Activated CD4-positive, alpha-beta T cell treated with anti-CD3 and anti-CD28 coated beads, Interleukin-2, amount 10 ng/mL, durations not matched to agents 24 days and 14 days (primary cell): ENCODE measurements at places on chromosomes 3 and 15. TPM values are rescaled to one million over a fixed set of nuclear protein-coding genes. Genes with fewer than 3 reads are reported as not detected.

GRCh38 chr3:127833281-127834032 is 11.1 kb upstream of the MGLL start:
- H3K27ac ChIP-seq = no peak overlapping the region
- no peaks in the 10 kb centered on the region for H3K36me3 ChIP-seq
- DNase-seq = no peak
- H3K4me3 ChIP-seq = no peak overlapping the region

GRCh38 chr3:42711491-42712343 is 9.1 kb upstream of the HHATL start:
- H3K27ac ChIP-seq = no peak overlapping the region
- no peak for DNase-seq
- no peaks in the 10 kb centered on the region for H3K27me3 ChIP-seq
- H3K36me3 ChIP-seq = no peaks in the 10 kb centered on the region

- H3K4me1 ChIP-seq = peaks cover 22% of the 10 kb centered on the region
- H3K27me3 ChIP-seq = peaks cover 6% of the 10 kb centered on the region
- H3K4me3 ChIP-seq = peak overlapping the region; percentile 17
- DNase-seq = peak; percentile 77
- H3K36me3 ChIP-seq = no peaks in the 10 kb centered on the region
- peak overlapping the region; percentile 20 for H3K27ac ChIP-seq
Measured at GRCh38 chr3:119352034-119352609, 57.9 kb downstream of the ARHGAP31 start.

Gene GTF2A2
- 192 and 200 TPM in 2 replicates for total RNA-seq

GRCh38 chr3:189212681-189213080 is 40.9 kb downstream of the TPRG1 start:
- no peak overlapping the region for H3K4me3 ChIP-seq
- no peak overlapping the region for H3K27ac ChIP-seq
- no peaks in the 10 kb centered on the region for H3K36me3 ChIP-seq
- peaks cover 14% of the 10 kb centered on the region for H3K27me3 ChIP-seq

DNA sequence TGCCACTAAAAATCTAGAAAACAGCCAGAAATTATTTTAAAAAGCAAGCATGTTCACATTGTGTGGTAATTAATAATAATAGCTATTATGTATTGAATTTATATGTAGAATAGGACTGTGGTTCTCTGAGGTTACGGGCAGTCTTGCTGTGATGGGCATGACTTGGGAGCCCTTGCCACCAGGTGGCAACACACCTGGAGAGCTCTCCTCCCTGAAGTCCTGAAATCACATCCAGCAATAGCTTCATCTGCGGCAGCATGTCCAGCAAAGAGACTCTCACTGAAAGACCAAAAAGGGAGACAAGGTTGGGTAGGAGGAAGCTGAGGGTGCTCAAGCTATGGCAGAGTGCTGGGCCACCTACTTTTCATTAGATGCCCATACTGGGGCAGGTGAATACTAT is 206.8 kb upstream of the IL12A start:
- peaks cover 4% of the 10 kb centered on the region for H3K27me3 ChIP-seq
- no peak overlapping the region for H3K4me3 ChIP-seq
- DNase-seq = no peak
- H3K4me1 ChIP-seq = no peaks in the 10 kb centered on the region
- H3K27ac ChIP-seq = no peak overlapping the region

Gene EFCAB12
- 0.40 and 0.63 TPM in 2 replicates for total RNA-seq

Gene CISH
- total RNA-seq = 359 and 361 TPM in 2 replicates

DNA sequence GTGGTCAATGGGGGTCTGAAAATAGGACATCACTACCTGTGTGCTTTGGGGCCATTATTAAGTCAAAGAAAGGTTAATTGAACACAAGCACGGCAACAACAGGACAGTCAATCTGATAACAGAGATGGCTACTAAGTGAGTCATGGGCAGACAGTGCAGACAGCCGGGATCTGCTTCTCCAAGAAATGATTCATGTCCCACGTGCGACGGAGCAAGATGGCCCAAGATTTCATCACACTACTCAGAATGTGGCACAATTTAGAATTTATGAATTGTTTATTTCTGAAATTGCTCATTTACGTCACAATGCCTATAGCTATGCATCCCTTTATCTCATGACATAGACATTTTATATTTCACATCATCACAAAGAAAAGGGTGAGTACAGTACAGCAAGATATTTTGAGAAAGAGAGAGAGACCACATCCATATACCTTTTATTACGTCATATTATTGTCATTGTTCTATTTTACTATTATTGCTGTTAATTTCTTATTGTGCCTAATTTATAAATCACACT is 770.6 kb upstream of the NR2F2 start:
- H3K4me3 ChIP-seq = no peak overlapping the region
- no peaks in the 10 kb centered on the region for H3K36me3 ChIP-seq
- no peak for DNase-seq
- H3K4me1 ChIP-seq = peaks cover 8% of the 10 kb centered on the region
- H3K27ac ChIP-seq = no peak overlapping the region

Gene CSTA
- not detected in 2 replicates for total RNA-seq

DNA sequence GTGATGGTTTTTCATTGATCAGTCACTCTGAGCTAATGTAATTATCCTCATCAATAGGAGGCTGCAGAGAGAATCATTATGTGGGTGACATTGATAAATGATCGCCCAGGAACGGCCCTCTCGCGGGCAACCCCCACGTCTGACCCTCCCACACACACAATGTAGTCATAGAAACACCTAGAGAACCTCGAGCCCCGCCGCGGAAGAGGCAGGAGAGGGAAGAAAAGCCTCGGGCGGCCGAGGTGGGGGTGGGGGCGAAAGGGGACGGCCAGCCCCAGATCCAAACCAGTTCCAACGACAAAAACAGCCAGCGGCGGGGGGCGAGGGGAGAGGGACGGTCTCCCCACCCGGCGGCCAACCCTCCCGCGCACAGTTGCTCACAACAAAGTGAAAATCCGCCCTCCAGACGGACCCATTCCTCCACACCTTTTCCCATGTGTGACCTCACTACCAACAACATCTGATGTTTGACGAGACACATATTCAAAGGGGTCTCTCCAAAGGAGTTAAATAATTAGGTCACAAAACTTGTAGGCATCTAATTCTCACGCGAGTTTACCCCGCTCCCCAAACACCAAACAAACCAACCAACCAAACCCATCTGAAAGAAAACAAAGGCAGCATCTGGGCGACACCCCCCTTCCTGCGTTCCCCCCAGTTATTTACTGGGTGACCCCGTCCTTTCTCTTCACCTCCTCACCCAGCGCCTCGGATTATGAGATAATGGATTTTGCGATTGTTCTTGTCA is 213.0 kb downstream of the MEIS2 start:
- H3K27me3 ChIP-seq = peaks cover 78% of the 10 kb centered on the region
- peaks cover 2% of the 10 kb centered on the region for H3K4me1 ChIP-seq
- no peak overlapping the region for H3K27ac ChIP-seq
- no peak overlapping the region for H3K4me3 ChIP-seq

DNA sequence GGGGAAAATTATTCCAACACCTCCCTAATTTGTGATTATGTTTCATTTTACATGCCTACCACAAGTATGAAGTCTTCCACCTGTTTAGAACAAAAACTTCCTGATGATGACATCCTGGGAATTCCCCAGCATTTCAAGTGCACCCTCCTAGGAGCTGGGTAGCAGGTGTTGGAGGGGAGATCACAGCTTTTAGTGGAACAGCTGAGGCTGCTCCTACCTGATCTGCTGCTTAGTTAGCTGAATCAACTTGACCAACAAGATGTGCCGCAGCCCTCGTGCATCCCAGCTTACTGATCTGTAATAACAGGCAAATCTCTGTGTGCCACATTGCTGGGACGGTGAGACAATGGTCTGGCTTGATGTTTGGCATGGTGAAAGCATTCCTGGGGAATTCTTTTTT is 29.7 kb downstream of the TRAK1 start:
- H3K27me3 ChIP-seq = no peaks in the 10 kb centered on the region
- H3K4me3 ChIP-seq = no peak overlapping the region
- no peak for DNase-seq
- H3K27ac ChIP-seq = no peak overlapping the region
- peaks cover 12% of the 10 kb centered on the region for H3K36me3 ChIP-seq

DNA sequence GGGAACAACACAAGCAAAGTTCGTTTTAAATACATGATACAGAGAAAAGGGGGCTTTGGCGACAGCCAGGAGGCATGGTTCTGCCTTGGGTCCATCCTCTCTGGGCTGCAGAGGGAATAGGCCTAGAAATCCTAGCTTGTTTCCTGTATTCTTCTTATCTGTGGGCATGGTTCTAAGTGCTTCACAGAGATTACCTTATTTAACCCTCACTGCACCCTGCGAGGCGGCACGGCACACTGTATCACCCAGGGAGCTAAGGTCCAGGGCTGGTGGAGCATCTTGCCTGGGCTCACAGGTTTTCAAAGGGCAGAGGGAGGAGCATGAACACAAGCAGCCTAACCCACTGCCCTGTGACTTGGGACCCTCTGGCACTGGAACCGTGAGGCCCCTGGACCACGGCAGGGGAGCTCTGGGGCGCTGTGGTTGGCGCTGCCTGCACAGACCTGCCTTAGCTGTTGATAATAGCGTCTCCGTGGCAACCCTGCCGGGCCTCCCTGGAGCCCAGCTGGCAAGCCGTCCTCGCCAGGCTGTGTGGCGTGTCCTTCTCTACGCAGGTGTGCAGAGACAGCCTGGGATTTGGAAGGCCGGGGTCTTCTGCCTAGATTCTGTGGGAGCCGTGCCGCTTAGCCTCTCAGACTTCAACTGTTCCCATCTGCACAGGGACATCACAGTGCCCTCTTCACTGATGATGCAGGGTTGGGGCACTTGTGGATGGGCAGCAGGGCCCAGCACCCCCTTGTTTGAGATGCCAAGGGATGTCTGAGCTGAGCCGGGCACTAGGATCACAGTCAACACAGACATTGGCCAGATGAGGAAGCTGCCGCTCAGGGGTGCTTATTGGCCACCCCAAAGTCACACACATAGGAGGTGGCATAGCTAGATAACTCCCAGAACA is 154.6 kb upstream of the TLE3 start:
- DNase-seq = no peak
- no peaks in the 10 kb centered on the region for H3K36me3 ChIP-seq
- H3K4me3 ChIP-seq = no peak overlapping the region
- peaks cover 43% of the 10 kb centered on the region for H3K27me3 ChIP-seq

DNA sequence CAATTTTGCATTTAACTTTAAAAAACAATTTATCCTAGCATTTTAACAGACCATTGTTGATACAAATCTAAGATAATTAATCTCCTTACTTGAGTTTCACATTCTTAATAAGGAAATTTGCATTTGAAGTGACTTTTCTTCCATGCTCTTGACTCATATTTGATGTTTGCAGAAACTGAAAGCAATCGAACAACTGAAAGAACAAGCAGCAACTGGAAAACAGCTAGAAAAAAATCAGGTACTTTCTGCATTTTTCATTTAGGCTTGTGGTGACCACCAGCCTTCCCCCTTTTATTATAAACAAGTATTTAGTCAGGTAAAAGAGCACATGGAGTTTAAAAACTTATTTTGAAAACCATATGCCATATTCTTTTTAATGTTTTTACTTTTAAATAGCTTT is 20.1 kb upstream of the SELENOT start:
- no peaks in the 10 kb centered on the region for H3K27me3 ChIP-seq
- peaks cover 44% of the 10 kb centered on the region for H3K36me3 ChIP-seq
- H3K4me1 ChIP-seq = peaks cover 15% of the 10 kb centered on the region
- DNase-seq = no peak
